ENCODE measurements at places on chromosomes 5 and 9.

DNA sequence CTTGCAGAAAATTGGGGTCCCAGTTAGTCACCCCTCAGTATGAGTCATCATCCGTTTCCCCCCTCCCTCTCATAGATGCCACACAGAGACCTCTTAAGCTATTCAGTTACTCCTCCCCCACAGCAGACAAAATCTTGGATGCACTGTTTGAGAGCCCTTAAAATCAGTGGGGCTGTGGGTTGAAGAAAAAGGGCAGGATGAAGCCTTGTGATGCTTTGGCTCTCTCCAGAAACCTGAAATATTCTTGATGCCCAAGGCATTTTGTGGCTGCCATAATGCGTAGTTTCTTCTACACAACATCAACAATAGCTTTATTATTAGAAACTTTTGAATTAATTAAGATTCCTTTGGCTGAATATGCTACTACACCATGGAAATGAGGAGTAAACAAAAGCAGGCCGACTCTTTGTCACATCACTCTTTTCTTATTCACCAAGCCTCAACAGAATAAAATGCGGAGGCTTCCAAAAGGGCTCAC lies 133.8 kb downstream of the MRPS30 start:
- DNase-seq = no peak

DNA sequence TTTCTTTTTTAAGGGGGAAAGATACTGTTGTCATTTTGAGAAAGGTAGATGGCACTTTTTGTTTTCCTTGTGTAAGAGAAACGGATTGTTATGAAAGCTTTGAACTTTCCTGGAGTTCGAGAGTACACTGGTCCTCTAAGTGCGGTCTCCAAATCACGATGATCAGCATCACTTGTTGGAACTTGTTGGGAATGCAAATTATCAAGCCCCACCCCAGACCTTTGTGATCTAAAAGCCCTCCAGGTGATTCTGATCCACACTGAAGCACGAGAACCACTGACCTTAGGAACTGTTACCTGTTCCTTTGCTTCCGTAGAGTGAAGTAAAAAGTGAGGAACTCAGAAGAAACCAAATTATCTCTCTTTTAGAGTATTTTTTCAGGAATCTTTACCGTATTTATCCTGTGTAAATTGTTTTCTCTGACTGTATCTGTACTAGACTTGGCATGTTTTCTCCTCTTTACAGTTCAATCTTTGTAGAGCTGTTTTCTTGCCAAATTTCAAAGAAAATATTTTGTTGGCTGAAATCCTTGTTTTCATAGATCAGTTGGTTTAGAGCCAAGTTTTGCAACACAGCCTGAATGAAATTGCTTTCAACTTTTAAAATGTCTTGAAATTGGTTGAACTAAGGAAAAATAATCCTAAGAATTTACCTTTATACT lies 4.0 kb downstream of the MAT2B start:
- DNase-seq = no peak

DNA sequence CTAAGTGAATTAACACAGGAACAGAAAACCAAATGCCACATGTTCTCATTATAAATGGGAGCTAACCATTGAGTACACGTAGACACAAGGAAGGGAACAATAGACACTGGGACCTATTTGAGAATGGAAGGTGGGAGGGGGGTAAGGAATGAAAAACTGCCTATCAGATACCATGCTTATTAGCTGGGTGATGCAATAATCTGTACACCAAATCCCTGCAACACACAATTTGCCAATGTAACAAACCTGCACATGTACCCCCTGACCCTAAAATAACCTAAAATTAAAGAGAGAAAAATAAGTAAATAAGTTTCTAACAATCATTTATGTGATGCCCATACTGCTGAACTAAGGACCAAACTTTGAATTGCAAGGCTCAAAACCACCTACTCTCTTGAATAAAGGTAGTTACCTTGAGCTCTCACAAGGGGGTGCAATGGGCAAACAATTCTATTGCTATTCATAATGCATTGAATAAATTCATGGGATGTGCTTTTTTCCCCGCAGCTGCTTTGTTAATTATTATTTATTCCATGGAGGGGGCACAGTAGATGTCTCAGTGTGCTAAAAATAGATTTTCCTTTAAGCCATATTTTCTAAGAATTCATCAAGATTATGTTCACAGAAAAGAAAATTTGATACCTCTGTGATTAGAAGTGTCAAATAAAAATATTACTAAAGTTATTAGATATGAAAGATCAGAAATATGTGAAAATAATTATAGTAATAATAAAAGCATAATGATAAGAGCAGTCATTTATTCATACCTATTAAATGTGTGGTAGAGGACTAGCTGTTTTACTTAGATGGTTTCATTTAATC lies 76.2 kb upstream of the PTPN3 start:
- peak; percentile 10 for DNase-seq

- no peak for DNase-seq
These were observed 45.0 kb upstream of the PRRC2B start for GRCh38 chr9:131348631-131349521.

DNA sequence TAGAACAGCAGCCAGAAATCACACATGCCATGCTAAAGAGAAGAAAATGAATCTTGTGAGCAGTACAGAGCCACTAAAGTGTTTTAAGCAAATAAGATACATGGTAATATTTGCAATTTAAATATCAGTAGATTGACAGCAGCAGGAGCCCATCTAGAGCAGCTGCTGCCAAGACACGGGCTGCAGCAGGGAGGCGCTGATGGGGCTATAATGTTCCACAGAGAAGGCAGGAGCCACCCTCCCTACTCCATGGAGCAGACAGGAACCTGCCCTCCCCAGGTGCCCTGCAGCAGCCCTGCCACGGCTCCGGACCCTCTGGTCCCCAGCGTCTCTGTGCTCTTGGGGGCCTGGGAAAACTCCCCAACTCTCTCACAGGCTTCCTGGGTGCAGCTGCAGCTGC lies 224.1 kb upstream of the ISL1 start:
- DNase-seq = no peak

DNA sequence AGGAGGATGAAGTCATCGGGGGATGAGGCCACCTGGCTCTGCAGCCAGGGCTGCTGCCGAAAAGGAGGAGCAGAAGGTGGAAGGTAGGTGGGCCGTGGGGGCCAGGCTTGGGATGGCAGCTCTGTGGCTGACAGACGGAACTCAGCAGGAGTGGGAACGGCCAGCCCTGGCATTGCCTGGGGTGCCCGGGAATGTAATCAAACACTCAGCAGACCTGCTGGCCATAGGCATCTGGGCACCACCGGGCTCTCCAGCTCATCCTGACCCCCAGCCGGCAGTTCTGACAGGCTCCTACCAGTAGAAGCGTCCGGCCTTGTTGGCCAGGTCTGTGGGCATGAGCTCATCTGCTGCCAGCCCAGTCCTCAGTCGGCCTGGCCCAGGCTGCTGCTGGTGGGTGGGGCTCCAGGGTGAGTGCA lies 4.3 kb upstream of the FAT2 start:
- no peak for DNase-seq

GRCh38 chr9:136411378-136411777 lies 920 bp downstream of the PMPCA start:
- DNase-seq = no peak

DNA sequence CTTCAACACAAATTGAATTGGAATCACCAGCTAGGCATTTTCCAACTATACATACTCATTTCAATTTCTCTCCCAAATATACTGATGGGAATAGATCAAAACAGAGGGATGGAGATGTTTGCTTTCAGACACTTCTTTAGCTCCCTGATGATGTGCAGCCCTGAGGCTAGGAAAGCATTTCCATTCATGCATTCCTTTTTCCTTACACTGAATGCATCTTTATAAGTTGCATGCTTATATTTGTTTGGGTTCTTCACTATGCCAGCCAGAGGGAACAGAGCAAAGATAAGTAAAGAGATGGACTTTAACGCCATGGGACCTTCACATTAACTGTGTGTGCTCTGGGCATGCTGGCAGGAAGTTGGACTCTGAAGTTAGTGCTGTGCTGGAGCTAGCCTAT lies 696.5 kb upstream of the CDH9 start:
- DNase-seq = no peak

DNA sequence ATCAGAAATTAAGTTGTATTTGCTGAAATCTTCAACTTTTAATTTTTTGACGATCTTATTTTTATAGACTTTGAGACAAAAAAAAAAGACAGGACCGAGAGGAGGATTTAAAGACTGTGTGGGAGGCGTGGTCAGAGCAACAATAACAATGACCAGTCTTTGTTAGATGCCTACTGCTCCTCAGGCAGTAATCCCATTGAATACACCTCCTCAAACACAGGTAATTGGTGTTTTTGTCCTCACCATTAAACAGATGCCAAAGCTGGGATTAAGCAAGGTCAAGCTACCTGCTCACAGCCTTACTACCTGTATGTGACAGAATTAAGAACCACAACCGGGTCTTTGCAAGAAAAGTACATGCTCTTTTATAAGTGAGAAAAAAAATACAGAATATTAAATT lies 233.3 kb upstream of the GRAMD2B start:
- no peak for DNase-seq

- no peak for DNase-seq
These were observed 4.9 kb downstream of the SH3GLB2 start for GRCh38 chr9:129023036-129023907.

DNA sequence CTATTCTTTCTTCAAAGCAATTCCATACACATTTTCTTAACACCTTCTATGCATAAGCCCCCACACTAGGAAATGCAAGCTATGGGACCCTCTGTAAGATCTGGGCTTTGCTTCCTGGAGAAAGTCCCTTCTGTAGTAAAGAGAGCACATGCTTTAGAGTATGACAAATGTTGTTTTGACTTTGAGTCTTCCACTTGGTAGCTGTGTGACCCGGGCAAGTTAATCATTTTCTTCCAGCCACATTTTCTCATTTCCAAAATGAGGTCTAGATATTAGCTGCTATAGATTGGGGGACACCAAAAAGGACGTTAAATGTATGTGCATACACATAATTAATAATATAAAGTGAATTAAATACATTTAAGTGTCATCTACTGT lies 334.0 kb downstream of the NFIB start:
- DNase-seq = no peak

GRCh38 chr9:96509848-96510247 lies 59.9 kb downstream of the HABP4 start:
- no peak for DNase-seq

DNA sequence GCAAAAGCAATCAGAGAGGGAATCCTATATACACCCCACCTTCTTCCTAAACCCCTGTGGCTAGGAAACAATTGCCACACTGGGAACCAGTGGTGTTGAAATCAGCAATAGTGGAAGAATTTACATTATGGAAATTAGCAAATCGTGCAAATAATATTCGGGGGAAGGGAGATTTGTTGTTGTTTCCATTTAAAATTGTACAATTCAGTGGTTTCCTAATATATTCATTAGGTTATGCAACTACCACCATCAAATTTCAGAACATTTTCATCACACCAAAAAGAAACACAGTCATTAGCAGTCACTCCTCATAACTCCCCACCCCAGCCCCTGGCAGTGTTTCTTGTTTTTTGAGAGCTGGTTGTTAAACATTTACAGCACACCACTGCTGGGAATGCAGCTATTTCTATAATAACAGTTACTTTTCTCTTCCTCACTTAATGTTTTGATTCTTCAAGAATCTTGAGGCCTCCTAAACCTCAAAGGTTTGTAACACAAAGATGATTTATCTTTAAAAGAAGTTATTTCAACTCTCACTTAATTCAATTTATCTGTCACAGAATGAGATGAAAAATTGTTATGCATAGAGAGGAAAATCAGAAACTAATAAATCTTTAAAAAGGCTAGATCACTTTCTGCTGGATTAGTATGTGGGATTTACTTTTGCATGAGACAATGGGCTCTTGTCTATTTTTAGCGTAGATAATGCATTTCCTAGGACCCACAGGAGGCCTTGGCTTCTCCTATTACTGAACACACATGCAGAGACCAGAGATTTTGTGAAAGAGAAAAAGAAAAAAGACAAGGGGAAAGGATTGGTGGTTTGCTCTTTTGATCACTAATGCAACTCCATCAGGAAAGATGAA lies 91.8 kb upstream of the DAPK1 start:
- DNase-seq = no peak

- no peak for DNase-seq
These were observed 82.7 kb downstream of the SV2C start for GRCh38 chr5:76165711-76166374.

All from CD4-positive, alpha-beta T cell treated with Interleukin-2 at 100 ng/mL for 4 hours (primary cell).